ENCODE measurements at places on chromosomes 1 and 21.
A peak's percentile ranks its signal among the peaks of the same experiment; 100 is the strongest.

DNA sequence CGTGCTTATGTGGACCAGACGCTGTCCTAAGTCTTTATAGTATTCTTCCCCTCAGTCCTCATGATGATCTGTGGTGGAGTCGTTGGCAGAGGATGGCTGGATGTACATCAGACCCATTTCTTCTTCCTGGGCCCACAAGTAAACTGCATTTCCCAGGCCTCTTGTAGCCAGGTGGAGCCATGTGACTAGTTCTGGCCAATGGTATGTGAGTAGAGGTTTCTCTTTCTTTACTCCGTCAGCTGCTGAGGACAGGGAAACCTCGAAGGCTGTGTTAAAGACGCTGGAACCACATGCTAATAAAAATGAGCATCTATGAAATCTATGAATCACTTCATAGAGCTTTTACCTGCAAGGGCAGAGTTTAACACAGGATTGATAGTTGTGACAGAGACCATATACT is 18.7 kb upstream of the ZNF362 start:
- DNase-seq: no peak

DNA sequence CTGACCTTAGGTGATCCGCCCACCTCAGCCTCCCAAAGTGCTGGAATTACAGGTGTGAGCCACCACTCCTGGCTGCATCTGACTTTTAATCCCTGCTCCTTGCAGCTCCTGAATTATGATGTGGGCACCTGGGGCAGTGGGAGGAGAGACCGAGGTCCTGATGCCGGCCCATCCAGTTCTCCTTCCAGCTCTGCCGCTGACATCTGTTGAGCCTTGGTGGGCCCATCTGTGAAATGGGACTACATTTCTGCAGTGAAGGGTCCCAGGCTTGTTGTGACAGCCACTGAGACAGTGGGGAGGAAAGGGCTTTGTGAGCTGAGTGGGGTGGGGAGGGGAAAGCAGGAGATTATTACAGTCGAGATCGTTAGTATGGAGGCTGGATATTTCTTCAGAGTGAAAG is 11.8 kb downstream of the PLA2G2F start:
- no peak for DNase-seq

- no peak for DNase-seq
Observed at GRCh38 chr1:7663451-7664146, 107.5 kb upstream of the VAMP3 start.

DNA sequence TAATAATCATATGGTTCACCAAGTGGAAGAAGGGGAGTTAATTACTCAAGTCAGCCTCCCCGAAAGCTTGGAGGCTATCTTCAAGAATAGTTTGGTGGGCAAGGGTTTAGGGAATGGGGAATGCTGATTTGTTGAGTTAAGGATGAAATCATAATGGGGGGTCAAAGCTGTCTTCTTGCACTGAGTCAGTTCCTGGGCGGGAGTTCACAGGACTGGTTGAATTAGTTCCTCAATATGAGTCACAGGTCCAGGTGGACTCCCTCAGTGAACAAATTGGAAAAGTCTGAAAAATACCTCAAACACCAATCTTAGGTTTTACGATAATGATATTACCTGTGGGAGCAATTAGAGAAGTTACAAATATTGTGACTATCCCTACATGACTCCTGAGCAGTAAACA is 115.2 kb upstream of the COA6 start:
- no peak for DNase-seq

GRCh38 chr1:169108863-169109560 is 2.5 kb downstream of the ATP1B1 start:
- no peak for DNase-seq

DNA sequence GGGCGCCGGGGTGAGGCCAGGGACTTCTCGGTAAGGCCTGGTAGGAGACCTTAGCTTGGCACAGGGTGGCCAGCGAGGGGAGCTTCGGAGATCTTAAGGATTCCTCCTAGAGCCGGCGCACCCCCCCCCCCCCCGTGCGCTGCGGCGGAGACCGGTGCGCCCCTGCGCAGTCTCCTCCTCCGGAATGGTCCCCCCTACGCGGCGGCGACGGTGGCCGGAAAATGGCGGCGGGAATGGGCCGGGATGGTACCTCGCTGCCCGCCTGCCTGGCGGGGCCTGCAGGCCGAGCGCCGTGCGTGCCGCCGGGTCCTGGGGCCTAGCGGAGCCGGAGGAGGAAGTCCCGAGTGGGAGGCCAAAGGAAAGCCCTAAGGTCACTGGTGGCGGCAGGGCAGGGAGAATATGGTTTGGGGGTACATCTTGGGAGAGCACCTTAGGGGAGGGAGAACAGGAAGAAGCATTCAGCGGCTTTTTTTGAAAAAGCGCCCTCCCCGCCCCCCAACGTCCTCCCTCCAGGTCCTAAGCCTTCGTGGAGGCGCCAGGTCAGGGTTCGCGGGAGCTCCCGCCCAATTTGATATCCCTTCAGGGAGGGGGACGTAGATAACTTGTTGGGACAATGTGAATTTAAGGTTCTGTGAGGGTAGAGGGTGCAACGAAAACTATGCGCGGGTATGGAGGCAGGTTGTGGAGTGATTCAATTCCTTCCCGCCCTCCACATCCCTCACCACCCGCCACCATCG is 429 bp downstream of the SRRM1 start:
- no peak for DNase-seq

GRCh38 chr21:35697321-35697808 is 363.0 kb downstream of the SETD4 start:
- DNase-seq: no peak

DNA sequence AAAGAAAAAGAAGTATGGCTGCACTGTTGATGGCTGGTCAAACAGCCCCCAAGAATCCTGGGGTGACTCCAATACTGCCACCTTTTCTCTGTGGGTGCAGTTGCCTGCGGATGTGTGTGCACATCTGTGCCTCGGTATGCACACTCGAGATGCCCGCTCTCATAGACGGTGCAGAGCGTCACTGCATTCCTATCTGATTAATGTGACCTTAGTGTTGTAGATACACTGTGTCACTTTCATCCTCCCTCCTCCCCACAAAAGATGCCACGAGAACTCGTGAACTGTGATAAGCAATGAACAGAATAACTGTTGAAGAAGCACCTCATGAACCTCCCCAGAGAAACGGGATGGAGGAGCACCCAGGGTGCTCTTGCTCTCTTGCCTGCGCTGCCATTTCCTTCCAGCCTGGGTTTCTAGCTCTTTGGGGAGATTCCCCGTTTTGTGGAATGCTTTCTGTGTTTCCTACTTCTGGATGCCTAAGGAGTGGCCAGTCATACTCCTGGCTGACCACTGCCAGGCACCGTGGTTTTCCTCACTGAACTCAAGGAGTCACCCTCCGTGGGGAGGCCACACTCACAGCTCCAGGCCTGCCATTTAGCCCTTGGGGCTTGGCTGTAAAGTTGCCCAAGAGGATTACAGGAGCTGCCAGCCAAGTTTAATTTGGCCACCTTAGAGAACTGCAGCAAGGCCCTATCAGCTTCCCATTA is 32.0 kb downstream of the NTPCR start:
- DNase-seq: no peak

- DNase-seq: peak; percentile 43
Observed at GRCh38 chr1:204162494-204163074, 3.6 kb downstream of the REN start.

DNA sequence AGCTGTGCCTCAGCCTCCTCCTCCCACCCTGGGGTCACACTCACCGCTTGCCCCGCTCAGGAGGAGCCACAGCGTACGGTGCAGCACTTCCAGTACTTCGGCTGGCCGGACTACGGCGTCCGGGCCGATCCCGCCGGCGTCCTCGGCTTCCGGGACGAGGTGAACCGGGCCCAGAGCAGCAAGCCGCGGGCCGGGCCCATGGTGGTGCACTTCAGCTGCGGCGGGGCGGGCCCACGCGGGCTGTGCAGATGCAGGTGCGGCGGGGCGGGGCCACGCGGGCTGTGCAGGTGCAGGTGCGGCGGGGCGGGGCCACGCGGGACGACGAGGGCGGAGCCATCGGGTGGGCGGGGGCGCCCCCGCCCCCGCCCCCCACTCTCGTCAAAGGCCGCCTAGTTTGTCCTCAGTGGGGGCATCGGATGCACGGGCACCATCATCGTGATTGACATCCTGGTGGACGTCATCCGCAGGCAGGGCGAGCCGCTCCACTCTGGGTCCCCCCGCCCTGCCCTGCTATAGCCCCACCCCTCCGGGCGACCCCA is 5.5 kb downstream of the RNF223 start:
- no peak for DNase-seq

GRCh38 chr1:36951292-36951750 is 83.0 kb downstream of the GRIK3 start:
- no peak for DNase-seq

DNA sequence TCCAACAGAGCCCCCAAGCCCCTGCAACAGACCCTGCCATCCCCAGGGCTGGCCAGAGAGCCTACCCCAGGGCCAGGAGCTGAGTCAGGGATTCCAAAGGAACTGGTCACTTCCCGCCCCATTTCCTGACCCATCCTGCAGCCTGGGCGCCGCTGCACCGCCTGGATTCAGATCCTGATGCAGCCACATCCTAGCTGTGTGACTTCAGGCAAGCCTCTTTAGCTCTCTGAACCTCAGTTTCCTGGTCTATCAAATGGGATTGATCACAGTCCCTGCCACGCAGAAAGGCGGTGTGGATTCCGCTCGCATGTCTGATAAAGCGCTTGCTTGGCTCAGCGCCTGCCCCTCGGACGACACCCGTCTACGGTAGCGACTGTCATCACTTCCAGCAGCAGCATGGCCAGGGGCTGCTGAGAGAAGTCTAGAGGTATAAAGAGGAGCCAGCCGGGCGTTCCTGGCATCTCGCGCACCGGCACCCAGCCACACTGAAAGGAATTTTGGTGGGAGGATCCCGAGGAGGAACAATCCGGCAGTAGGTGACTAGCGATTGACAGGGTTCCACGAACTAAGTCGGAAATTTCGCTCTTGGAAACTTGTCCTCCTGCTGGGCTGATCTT is 10.1 kb downstream of the EPHA2 start:
- no peak for DNase-seq

DNA sequence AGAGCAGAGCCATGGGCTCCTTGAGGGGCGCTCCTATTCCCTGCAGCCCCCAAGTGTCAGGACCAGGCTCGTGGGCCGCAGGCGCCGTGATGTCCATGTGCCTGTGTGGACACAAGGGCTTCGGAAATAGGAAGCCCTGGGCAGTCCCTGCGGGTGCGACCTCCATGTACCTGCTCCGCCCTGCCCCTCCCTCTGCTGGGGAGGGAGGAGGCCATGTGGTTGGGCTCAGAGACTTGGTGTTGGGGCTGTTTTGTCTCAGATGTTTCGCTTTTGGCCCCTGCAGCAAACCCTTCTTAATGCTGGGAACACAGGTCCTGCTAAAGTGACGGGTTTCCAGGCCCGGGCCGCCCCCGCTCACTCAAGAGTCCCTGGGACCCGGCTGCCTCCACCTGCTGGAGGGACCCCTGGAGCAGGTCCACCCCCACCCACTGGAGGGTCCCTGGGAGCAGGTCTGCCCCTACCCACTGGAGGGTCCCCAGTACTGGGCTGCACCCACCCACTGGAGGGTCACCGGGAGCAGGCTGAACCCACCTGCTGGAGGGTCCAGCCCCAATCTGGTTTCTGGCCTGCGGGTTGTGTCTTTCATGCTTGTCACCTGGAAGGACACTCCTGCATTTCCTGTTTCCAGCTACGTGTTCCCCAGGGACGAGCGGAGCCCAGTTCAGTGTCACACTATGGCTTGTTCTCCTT is 156.5 kb downstream of the PEX14 start:
- no peak for DNase-seq
